ENCODE measurements at places on chromosomes 11 and 22.

- no peak for DNase-seq
Measured at GRCh38 chr11:117613521-117613920, 183.5 kb downstream of the DSCAML1 start.

DNA sequence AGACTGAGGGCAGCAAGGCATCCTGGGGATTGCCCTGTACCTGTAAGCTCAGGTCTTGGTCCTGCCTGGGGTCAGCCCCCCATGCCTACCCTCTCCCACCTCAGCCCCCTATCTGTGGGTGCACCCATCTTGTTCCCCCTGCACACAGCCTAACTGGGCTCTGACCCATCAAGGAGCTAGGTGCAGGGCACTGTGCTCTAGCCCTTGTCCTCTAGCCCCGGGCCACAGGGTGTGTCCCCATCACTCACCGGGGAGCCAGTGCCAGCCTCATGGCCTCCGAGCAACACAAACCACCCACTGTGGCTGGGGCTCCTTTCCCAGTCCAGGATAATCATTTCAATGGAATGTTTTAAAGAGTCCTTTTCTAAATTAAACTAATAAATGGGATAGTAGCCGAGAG, 293.9 kb upstream of the PLET1 start:
- DNase-seq, result no peak

DNA sequence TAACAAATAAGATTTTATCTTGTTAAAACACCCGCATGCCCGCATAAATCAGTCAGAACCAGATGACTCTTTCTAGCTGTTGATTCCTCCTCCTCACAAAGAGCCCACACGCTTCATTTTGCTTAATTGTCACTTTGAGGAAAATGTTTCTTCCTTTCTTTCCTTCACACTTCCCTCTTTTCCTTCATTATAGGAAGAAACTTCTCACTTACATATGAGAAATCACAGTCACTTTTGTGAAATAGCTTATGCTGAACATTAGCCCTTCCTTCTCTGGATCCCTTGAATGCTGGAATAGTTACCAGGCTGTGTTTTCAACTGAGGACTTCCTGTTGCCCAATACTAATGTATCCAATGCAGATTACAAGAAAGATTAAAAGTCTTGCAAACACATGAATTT, 5.8 kb downstream of the MS4A6E start:
- DNase-seq, result no peak

DNA sequence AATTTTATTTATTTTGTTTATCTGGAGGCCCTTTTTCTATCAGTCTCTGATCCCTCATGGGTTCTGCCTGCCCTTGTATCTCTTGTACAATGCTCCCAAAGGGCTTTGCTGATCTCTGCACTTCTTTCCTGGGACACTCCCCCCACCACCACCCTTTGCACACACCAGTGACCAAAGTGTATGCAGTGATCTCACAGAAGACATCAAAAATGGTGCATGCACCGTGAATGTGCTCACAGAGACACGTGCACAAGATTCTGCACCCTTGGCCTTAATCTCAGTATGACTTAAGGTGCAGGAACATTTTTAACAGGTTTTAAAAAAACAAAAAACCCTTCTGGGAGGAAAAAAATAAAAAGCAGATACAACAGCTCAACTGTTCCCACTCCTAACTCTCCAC, 12.2 kb upstream of the ADSL start:
- DNase-seq, result no peak

DNA sequence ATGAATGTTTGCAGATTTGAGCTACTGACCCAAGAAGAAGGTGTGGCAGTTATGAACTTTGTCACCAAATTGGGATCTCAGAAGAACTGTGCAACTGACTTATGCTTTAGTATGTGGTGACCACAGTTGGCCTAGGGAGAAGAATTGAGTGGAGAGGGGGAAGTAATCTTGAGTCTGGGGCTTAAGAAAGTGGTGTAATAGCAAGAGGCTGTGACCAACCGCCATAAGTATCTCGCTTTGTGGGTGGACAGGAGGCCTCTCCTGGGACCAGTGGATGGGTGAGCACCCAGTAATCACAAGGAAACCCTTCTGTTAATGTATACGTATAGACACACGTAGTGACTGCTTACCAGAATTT, 12.7 kb upstream of the IL10RA start:
- no peak for DNase-seq

GRCh38 chr11:7597620-7598019, 75.7 kb downstream of the CYB5R2 start:
- DNase-seq, result no peak

DNA sequence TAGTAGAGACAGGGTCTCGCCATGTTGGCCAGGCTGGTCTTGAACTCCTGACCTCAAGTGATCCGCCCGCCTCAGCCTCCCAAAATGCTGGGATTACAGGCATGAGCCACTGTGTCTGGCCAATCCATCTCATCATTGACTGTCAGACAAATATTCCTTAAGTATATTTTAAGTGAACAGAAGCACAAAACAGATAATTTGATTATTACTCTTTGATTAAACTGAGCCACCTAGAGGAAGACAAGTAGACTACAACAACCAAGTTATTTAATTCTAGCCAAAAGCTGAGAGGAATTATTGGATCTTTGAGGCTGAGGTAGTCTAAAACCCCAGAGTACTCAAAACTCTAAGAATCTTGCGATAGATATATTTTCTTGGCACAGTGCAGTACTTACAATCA, 1.2 kb downstream of the ACRV1 start:
- no peak for DNase-seq

DNA sequence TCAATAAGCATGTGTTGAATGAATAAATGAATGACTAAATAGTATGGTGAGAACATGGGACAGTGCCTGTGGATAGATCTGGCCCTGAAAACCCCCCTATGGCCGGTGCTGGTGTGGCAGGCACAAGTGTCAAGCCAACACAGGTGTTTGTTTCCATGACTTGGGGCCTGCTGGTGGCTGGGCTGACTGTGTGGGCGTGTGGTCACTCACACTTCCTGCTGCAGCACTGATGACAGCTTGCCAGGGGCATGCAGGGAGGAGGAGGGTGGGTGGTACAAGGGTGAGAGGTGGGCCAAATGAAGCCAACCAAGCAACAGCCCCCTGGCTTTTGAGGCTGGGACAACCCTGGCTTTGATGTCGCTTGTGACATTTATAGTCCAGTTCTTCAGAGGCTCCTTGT, 30.3 kb upstream of the ABCC8 start:
- no peak for DNase-seq

DNA sequence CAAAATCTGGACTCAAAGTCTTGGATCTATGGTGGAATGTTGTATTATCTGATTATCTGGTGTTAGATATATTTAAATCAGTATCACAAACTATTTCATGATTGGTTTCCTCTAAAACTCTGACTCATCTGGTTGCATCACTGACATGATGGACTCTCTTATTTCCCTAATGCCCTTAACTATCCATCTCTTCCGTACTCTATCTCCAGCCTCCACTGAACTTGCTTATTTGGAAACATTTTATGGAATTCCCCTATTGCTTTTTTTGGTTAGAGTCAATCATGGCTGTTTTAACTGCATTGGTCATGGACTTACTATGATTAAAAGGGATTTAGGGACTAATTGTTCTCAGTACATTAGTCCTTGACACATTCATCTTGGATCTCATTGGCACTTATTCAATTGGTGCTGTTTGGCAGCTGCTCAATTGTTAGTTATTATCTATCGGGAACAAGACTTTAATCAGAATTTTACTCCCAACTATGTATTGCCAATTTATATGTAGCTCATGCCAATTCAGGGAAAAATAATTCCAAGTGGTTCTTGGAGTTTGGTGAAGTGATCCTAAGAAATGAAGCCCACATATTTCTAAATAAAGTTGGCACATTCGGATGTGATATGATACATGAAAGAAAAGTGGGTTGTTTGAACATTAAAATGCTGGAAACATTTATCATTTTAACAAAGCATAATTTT, 942.0 kb upstream of the CCDC90B start:
- DNase-seq, result no peak

GRCh38 chr22:25372000-25372595, 152.7 kb downstream of the CRYBB2 start:
- no peak for DNase-seq

- no peak for DNase-seq
Measured at GRCh38 chr11:6538945-6539344, 41.9 kb downstream of the DNHD1 start.

- DNase-seq, result no peak
Measured at GRCh38 chr22:18985780-18986179, 49.7 kb upstream of the PRODH start.

GRCh38 chr11:1734641-1735081, 15.7 kb downstream of the IFITM10 start:
- DNase-seq, result no peak

DNA sequence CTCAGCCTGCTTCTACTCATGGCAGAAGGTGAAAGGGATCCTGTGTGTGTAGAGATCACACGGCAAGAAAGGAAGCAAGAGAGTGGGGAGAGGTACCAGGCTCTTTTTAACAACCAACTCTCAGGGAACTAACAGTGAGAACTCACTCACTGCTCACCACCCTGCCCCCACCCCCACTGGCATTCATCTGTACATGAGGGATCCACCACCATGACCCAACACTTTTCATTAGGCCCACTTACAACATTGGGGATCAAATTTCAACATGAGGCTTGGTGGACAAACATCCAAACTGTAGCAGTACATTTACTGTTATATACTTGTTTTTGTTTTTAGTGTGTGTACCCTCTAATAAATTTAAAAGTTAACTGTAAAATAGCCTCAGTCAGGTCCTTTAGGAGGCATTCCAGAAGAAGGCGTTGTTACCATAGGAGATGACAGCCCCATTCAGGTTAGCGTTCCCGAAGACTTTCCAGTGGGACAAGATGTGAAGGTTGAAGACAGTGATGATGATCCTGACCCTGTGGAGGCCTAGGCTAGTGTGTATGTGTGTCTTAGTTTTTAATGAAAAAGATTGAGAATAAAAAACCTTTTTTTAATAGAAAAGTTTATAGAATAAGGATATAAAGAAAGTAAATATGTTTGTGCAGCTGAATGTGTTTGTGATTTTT, 11.3 kb downstream of the CUL5 start:
- no peak for DNase-seq

GRCh38 chr11:38865922-38866321, 2267.9 kb upstream of the RAG2 start:
- no peak for DNase-seq

DNA sequence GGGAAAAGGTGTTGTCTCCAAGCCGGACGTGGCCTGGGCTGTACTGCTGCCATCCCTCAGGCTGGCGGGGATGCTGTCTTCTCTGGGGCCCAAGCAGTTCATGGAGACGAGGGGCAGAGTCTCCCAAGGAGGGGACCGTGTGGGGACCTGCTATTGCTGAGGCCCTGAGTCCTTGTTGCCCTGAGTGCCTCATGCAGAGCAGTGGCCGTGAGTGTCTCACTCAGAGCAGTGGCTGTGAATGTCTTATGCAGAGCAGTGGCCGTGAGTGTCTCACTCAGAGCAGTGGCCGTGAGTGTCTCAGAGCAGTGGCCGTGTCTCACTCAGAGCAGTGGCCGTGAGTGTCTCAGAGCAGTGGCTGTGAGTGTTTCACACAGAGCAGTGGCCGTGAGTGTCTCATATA, 54.7 kb downstream of the GRAMD4 start:
- DNase-seq, result no peak

GRCh38 chr11:122521626-122522025, 133.9 kb upstream of the UBASH3B start:
- DNase-seq, result no peak

- no peak for DNase-seq
Measured at GRCh38 chr11:21037850-21038249, 368.5 kb downstream of the NELL1 start.

DNA sequence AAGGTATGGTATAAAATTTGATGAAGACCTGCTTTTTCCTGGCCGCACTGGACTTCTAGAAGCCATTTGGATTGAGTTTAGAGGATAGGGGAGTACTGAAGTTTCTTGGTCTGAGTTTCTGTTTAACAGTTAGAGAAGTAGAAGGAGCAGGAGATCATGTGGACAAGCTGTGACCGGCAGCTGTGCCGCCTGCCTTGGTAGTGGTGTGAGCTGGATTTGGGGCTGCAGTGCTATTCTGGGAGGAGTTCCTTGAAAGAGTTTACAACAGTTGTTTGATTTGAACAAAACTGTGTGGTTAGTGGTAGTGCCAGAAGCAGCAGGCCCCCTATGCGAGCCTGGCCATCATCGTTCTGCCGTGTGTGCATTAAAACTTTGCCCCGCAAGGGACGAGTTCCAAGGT, 105.2 kb downstream of the PDHX start:
- DNase-seq, result no peak

DNA sequence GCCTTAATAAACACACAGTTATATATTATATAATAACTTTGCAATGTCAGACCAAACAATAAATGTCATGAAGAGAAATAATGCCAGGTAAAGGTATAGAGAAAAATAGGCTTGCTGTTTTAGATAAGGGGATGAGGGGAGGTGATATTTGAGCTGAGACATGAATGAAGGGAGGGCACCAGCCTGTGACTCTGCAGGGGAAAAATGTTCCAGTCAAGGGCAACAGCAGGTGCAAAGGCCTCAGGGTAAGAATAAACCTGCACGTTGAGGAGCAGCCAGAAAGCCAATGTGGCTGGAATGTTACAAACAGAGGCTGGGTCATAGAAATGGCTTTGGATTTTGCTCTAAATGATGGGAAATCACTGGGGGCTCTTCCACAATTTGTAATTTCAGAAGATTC, 519.6 kb downstream of the SOX6 start:
- no peak for DNase-seq

DNA sequence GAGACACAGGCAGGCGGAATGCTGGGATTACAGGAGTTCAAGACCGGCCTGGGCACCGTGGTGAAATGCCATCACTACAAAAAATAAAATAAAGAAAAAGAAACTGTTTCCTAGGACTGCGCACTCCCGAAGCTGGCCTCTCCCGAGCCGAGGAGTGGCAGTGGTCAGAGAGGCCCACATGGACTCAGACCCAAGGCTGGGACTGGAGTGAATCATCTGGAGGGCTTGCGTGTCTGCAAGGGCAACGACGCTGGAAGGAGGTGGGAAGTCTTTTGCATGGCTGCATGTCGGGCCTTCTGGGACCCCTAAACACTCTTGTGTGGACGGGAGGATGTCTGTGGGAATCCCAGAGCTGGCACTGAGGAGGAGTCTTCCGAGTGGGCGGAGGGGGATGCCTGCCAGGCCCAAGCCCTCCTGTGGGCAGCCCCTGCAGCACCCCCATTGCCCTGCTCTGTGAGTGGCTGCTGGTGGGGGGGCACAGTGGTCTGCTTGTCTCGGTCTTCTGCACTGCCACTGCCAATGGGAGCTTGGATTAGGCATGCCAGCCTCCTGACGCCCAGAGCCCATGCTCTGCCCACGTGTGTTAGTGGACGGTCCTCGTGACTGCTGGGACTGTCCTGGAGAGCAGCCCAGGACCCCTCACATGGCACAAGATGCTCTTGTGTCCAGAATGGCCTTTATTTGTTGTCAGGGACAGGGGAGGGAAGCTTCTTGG, 1.8 kb upstream of the AP2A2 start:
- no peak for DNase-seq

- no peak for DNase-seq
Measured at GRCh38 chr11:117239295-117239694, 6.8 kb downstream of the RNF214 start.

Measured in substantia nigra (tissue), 51 donors.